ENCODE measurements at places on chromosomes 2 and 18.

DNA sequence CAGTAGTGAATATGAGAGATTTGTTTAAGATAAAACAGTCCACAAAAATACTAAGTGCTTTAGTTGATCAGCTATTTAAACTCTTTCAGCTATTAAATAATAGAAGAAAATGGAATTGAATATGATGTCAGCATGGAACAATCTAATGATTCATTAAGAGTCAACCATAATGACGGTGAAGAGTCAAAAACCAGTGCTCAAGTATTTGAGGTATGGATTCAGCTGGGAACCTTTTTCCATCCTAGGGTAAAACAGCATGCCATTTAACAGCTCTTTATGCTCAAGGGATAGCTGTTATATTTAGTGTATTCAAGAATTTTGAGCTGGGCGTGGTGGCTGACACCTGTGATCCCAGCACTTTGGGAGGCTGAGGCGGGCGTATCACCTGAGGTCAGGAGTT lies 29.7 kb downstream of the CARF start:
- no peak for DNase-seq

DNA sequence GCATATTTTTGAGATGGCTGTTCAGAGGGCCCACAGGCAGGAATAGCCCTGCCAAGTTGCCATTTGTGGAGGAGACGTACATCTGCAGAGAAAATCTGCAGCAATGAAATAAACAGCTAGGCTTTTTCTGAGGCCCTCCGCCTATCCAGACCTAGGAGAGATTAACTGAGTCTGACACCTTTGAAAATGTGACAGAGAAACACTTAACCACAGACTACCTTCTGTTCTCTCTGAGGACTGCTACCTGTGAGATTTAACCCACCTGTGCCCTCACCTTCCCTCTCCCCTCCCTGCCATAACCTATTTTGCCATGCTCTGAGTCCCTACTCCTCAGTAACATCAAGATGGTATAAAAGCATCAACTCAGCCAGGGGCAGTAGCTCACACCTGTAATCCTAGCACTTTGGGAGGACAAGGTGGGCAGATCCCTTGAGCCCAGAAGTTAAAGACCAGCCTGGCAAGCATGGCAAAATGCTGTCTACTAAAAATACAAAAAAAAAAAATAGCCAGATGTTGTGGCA lies 160.3 kb downstream of the TGIF1 start:
- DNase-seq: no peak

GRCh38 chr2:16709769-16710168 lies 44.1 kb upstream of the CYRIA start:
- DNase-seq: no peak

- DNase-seq: no peak
These were observed 30.3 kb downstream of the SERPINE2 start for GRCh38 chr2:224008702-224009261.

- no peak for DNase-seq
These were observed 47.7 kb upstream of the CTDP1 start for GRCh38 chr18:79631761-79632446.

- DNase-seq: no peak
These were observed 307.7 kb downstream of the TNS1 start for GRCh38 chr2:217695033-217695520.

- no peak for DNase-seq
These were observed 2.6 kb upstream of the HOXD11 start for GRCh38 chr2:176104316-176105077.

GRCh38 chr2:237156857-237157779 lies 71.4 kb downstream of the COPS8 start:
- DNase-seq: no peak

DNA sequence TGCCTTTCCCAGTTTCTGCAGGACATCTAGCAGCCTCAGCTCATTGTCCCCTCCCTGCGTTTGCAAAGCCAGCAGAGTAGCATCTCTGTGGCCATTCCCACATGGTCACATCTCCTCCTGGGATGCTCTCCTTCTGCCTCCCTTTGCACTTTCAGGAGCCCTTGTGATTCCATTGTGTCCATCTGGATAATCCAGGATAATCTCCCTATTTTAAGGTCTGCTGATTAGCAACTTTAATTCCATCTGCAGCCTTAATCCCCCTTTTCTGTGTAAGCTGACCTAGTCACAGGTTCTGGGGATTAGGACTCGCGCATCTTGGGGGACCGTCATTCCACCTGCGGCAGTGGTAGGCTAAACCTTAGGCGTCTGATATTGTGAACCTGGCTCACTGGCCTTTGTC lies 70.7 kb downstream of the NEDD4L start:
- no peak for DNase-seq

DNA sequence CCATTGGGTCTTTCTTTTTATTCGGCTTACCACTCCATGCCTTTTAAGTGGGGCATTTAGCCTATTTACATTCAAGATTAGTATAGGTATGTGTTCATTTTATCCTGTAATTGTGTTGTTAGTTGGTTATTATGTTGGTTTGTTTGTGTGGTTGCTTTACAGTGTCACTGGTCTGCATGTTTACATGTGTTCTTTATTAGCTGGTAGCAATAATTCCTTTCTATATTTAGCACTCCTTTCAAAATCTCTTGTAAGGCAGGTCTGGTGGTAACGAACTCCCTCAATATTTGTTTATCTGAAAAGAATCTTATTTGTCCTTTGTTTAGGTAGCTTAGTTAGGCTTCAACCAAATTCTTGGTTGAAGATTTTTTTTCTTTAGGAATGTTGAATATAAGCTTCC lies 68.7 kb upstream of the XDH start:
- no peak for DNase-seq

GRCh38 chr18:48481092-48481491 lies 57.7 kb upstream of the CTIF start:
- no peak for DNase-seq

DNA sequence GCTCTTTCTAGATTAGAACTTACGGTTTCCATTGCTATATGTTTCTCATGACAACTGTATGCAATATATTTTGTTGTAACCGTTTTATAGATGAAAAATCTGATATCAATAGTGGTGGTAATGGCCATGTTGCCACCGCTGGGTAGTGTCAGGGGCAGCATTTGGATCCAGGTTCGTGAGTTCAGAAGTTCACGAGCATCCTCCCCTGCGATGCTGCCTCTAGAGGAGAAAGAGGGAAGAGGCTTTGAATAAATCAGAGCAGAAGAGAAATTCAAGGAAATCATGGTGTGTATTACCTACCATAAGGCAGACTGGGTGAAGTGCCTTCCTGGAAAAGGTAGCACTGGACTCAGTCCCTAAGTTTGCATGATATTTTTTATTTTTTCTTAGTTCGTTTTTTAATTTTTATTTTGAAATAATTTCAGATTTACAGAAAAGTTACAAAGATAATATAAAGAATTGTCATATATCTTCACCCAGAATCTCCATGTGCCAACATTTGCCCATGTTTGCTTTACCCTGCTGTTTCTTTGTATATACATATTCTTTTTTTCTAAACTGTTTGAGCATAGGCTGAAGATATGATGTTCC lies 3.3 kb upstream of the ZBTB7C start:
- DNase-seq: peak; percentile 7
